CD4-positive, alpha-beta T cell (primary cell): ENCODE measurements at places on chromosomes 4 and X.

DNA sequence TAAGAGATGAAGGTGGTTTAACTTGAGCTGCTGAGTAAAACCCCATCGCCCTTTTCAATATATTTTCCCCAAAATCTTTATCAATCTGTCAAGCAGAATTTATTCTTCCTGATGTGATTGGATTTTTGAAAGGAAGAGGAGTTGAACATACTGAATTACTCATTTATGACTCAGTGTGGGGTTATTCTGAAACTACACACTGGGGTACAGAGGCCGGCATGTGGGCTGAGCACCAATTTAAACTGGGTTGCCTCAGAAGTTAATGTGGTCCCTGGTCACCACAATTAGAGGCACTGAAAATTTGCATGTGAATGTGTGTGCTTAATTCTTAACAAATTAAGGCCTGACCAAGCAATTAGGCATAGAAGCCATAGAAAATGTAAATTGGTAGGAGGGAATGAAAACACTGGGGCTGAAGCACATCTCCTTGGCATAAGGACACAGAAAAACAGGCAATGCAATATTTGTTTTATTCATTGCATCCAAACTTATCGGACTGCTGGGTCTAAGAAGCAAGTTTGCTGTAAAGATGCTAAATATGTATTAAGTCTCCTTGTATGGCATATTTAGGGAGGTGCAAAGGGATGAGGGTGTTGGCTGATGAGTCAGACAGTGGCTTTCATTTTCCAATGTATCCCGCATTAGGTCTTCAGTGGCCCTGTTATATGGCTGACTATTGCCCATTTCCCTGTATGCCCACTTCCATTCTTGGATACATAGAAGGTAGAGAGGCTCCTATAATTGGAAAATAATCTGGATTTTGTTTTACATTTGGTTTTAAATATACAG, 170.9 kb downstream of the IL15 start:
- DNase-seq = no peak

GRCh38 chr4:184274286-184274951, 56.7 kb upstream of the ENPP6 start:
- DNase-seq = no peak

DNA sequence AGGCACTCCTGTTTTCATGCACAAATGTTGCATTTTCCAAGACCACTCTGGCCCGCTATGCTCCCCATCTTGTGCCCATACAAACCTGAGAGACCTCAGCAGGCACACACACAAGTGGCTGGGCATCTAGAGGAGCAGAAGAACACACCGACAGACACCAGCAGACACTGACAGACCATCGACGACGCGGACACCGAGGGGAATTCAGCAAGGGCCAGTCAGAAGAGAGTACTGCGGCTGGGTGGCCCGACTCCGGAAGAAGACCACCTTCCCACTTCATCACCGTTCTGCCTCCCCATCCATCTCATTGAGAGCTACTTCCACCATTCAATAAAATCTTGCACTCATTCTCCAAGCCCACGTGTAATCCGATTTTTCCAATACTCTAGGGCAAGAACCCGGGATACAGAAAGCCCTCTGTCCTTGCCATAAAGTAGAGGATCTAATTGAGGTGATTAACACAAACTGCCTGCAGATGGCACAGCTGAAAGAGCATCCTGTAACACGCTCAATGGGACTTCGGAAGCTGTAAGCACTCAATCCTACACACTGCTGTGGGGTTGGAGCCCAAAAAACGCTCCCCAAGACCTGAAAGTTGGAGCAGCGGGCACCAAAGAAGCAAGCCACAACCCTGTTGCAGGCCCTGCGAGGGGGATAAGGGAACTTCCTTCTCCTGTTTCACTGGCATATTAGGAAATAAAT, 780.9 kb downstream of the ARAP2 start:
- no peak for DNase-seq

DNA sequence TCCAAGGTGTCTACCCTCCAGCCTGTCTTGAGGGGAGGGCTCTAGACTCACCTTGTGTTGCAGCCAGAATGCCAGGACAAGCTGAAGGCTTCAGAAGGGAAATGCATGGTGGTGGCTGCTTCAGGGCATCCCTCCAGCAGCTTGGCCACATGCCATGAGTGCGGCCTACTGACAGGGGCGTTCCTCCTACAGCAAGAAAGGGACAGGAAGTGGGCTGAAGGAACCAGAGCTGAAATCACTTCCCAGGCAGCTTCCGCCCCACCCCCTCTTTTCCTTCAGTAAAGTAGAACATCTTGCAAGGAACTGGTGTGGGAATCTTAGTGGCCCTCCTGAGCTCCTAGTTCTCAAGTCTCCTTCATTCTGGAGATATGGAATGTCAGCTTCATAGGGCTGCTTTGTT, 167.5 kb upstream of the DGKK start:
- peak; percentile 4 for DNase-seq

- DNase-seq = no peak
Observed at GRCh38 chr4:113675731-113676697, 85.5 kb downstream of the CAMK2D start.

GRCh38 chrX:38347136-38347535, 5.3 kb upstream of the OTC start:
- no peak for DNase-seq

GRCh38 chrX:119453202-119453601, 15.0 kb upstream of the SLC25A5 start:
- no peak for DNase-seq

- DNase-seq = no peak
Observed at GRCh38 chr4:181998398-181999295, 244.6 kb upstream of the TENM3 start.

GRCh38 chr4:152951348-152951747, 15.2 kb downstream of the FHDC1 start:
- DNase-seq = no peak

- DNase-seq = no peak
Observed at GRCh38 chrX:54820737-54821136, 13.2 kb downstream of the MAGED2 start.

GRCh38 chr4:153521999-153522801, 56.0 kb downstream of the TMEM131L start:
- peak; percentile 42 for DNase-seq

GRCh38 chrX:47129899-47130358, 14.6 kb downstream of the NDUFB11 start:
- no peak for DNase-seq

DNA sequence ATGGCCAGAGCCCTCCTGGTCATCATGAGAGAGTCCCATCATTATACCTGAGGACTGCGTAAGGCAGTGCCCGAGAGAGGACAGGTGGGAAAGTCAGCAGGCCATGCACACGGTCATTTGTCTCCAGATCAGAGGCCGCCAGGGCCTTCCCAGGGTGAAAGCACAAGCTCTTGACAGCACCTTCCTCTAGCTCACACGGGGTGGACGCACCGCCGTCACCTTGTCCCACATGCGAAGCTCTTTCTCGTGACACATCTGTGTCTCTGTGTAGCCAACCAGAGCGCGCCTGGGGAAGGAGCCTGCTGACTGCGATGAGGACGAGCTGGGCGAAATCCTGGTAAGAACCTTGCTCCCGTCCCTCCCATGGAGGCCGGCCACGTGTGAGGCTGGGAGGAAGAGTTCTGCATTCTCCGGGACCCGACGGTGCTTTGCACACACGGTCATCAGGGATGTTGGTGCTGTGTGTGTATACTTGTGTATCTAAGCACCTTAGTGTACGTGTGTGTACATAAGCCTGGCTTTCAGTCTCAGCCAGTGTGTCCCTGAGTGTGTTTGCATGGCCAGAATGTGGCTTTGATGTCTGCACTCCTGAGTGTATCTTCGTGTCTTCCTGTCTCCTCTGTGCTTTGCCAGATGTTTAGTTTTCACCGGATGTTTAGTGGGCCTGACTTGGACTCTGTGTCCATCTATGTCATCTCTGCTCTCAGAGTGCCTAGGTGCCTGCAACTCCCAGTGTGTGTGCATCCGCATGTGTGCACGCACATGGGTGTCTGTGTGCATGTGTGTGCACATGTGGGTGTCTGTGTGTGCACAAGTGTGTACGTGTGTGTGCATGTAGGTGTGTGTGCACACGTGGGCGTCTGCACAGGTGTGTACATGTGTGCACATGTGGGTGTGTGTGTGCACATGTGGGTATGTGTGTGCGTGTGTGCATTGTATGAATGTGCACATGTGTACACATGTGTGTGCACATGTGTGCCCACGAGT, 15.1 kb downstream of the ATP5ME start:
- DNase-seq = no peak

DNA sequence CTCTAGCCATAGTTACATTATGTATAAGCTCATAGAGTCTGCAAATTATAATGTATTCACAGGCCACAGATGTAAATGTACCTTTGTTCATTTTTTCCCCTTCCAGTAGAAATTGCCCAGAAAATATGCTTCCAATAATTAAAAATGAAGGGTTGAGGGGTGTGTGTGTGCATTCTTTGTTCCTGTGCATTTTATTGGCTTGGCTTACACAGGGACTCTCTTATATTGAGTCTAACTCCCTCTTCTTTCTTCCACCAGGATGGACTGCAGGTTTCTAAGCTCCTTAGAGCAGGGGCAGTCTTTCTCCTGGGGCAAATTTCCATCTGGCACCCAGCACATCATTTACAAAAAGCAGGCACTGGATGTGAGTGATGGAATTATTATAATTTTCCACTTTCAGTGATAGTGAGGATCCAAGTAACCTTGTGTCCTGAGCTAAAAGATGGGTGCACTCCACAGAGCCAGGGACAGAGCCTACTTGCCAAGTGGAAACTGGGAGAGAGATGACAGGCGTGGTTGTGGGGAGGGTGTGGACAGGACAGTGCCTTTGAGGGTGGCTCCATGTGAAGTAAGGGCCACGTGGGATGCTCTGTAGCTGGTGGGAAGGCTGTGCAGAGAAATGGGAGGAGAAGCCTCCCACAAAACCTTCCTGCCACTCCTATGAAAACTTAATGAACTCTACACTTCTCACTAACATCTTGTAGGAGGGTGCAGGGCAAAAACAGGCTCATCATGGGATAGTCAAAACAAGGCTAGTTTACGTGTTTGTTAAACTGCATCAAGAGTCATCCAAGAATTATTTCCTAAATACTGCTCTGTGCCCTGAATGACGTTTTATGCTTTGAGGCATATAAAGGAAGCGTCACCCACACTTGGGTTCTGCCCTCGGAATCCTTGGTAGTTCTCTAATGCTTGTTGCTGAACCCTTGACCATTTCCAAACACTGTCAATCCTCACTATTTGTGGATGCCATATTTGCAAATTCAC, 16.0 kb downstream of the IGFBP7 start:
- no peak for DNase-seq

DNA sequence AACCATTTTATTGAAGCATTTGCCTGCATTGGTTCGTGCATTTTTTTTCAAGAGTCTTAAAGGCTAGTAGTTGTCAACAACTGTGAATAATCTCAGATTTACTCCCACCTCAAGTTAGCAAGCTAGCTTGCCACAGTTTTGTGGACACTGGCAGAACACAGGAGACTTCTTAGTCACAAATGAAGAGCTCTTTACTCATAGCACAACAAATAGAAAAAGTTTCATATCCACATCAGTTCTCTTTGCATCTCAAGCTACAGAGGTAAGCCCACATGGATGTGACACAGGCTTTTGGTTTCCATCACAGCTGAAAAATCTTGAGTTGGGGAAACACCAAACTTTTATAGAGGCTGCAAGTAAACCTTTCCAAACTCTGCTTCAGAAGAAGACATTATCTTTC, 2315.7 kb upstream of the TENM3 start:
- DNase-seq = no peak

DNA sequence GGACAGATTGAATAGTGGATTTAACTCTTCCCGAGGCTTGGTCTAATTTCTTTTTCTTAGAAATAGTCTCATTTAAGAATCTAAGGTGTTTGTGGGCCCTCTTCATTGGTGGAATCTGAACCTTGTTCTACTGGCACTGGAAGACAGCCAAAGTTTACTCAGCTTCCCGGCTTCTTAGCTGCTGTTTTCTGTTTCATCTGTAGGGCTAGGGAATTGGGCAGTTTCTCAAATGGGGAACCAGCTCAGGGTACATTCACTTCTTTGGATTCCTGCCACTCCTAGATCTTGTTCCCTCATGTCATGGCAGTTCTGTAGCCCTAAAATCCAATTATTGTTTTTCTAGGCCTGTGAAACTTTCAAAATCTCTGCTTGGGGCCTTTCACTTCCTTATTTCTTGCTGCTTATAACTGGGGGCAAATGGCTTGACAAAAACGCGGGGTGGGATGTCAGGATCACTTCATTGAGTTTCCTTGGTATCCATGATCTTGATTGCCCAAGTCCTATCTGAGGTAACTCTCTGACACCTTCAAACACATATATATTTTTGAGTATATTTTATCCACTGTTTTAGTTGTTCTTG, 985.0 kb downstream of the C4orf33 start:
- no peak for DNase-seq

GRCh38 chrX:116462822-116463221, at the start of gene CT83:
TSS of gene CT83 (minus strand) at chrX:116462976. CDS start at chrX:116462856, 120 bp downstream.
- no peak for DNase-seq

- no peak for DNase-seq
Observed at GRCh38 chr4:70691661-70692060, 3.3 kb downstream of the UTP3 start.

DNA sequence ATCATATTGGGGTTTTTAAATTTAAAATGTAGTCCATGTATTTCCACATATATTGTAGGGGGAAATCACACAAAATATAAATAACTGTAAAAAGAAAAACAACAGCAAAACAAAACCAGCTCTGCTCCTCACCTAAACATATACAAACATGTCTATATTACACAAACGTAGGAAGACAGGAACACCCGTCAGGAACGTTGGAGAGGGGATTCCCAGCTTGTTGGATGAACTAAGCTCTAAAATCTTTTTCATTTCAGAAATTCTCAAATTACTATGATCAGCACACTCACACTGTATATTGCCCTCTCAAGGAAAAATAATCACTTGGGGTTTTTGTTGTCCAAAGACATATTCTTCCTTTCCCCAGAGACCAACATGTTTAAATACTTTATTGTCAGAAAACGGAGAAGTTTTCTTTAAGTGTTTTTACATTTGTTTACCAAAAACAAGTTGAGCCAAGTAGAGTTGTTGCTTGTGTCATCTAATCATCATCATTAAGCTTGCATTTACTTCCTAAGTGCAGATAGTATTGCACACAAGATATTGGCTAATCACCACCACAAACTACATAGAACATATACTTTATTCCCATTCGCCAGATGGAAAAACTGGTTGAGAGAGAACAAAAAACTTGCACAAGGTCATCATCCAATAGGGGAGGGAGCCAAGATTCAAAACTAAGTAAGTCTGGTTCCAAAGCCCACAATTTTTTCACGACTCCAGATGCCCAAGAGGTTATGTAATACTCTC, 2.4 kb upstream of the TLR10 start:
- DNase-seq = no peak

- no peak for DNase-seq
Observed at GRCh38 chr4:26819478-26820095, 41.1 kb upstream of the STIM2 start.

DNA sequence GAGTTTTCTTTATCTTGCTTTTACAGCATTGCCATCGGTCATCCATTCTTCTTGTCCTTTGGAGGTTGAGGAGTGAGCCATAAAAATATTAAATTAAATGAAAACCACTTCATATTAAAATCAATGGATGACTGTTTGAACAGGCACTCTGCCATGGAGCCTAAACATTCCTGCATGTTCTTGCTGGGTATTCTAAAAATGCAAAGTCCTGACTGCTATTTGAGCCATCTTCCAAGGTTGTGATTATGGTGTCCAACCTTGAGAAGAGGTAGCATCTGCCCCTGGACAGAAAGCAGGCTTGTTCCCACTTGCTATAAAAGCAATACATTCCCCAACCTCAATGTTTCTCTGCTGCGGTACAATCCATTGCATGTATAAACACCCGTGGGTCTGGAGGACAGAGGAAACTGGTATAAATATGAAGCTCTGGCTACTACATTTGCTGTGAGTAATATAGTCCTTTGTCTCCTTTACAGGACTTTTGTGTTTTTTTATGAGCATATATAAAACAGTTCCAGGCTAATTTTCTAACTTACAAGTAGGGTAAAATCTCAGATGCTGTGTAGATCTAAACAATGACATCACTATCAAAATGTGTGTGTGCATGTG, 70.9 kb upstream of the FAT4 start:
- DNase-seq = no peak
